ENCODE measurements at places on chromosomes 2 and 18. TPM values are rescaled to one million over a fixed set of nuclear protein-coding genes. Genes with fewer than 3 reads are reported as not detected.

- DNase-seq, result no peak
- H3K36me3 ChIP-seq, result peaks cover 31% of the 10 kb centered on the region
- H3K4me1 ChIP-seq, result peaks cover 9% of the 10 kb centered on the region
- no peak overlapping the region for H3K4me3 ChIP-seq
- H3K27ac ChIP-seq, result no peak overlapping the region
Observed at GRCh38 chr2:135149251-135149650, 97.2 kb downstream of the RAB3GAP1 start.

The ASXL3 gene
- not detected for total RNA-seq

The MC2R gene
- not detected for total RNA-seq

- DNase-seq, result no peak
- H3K27me3 ChIP-seq, result no peaks in the 10 kb centered on the region
- H3K27ac ChIP-seq, result no peak overlapping the region
- no peaks in the 10 kb centered on the region for H3K4me1 ChIP-seq
- no peak overlapping the region for H3K4me3 ChIP-seq
Observed at GRCh38 chr2:2830576-2830975, 499.5 kb upstream of the MYT1L start.
